CD4-positive, CD25-positive, alpha-beta regulatory T cell (primary cell): ENCODE measurements at places on chromosomes 1 and 21. TPM values are rescaled to one million over a fixed set of nuclear protein-coding genes. Genes with fewer than 3 reads are reported as not detected.

Gene LCE2B
- polyA plus RNA-seq: not detected

Gene VWA1
- not detected for polyA plus RNA-seq

Gene OR6K3
- polyA plus RNA-seq: not detected

Gene C1orf87
- not detected for polyA plus RNA-seq

Gene SLC35F3
- polyA plus RNA-seq: 1.3 TPM

Gene ANXA9
- not detected for polyA plus RNA-seq

DNA sequence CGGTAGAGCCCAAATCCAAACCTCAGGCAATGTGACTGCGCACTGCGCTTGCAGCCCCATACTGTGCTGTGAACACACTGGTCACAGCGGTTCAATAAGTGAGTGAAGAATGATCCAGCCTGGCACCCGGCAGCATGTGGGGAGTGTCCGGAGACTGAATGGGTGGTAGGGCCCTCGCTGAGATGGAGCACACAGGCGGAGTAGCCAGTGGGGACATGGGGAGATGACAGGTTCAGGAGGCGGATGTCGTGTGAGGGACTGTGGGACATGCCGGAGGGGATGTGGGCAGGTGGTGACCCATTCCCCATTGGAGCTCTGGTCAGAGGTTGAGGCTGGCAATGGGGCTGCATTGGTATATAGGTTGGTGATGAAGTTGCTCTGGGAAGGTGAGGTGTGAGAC is 5.6 kb downstream of the SRARP start:
- no peak for DNase-seq

DNA sequence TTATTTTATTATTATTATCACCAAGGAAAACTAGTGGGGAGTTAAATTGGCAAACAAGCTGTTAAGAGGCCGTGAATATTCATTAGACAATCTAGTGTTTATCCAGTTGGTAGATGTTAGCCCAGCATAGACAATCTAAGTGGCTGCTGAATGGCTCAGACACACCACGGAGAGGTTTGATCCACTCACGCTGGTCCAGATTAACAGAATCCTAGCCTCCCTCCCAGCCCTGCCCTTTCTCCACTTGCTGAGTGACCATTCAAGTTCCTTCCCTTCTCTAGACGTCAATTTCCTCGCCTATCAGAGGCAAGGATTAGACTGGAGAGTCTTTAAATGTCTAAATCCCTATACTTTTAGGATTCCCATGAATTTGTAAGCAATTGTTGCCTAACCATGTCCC is 80.1 kb downstream of the RRAGC start:
- DNase-seq: no peak

- DNase-seq: no peak
Observed at GRCh38 chr1:14980621-14981218, 172.8 kb upstream of the TMEM51 start.

DNA sequence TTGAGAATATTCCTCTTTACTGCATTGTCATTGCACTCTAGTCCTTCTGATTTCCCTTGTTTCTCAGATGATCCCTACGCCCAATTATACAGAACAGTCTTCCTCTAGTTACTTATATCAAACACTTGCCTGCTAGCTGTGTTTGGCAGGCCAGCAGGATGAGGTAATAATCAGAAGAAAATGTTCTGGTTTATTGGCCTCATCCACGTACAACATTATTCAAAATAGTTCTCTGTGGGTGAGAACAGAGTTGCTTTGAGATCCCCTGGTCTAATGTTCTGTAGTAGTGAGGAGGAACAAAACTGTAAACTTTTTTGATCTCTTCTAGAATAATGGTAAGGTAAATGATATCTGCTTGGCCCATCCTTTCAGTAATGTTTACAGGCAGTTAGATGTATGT is 22.3 kb upstream of the C1orf105 start:
- no peak for DNase-seq

DNA sequence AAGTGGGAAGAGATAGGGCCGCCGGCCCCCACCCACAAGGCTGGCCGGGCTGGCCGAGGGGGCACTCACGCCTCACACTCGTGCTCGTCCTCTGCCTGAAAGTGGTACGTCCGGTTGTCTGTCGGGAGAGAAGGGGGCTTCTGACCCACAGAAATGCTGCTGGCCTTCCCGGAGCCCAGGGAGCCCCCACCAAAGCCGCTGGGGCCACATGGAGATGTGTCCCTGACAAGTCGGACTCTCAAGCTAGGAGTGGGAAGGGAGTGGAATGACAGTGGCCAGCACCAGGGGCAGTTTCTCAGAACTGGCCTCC is 12.8 kb upstream of the TCEA3 start:
- DNase-seq: no peak

DNA sequence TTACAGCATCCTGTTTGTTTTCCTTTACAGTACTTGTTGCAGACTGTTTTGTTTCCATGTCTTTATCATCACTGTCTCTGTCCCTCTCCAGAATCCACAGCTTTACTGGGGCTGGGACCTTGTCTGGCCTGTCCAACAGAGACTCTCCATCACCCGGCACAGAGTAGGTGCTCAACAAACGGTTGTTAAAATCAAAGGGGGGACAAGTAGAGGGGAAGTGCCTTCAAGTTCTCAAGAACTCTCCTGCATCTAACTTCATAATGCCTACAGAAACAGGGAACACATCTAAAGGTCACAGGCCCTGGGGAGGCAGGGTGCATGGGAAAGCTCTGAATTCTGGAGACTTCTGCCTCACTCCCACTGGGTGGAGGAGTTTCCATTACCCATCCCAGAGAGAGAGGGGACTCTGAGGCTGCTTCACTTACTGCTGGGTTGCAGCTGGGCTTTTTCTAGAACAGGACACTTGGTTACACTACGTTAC is 2.3 kb upstream of the ECE1 start:
- no peak for DNase-seq

DNA sequence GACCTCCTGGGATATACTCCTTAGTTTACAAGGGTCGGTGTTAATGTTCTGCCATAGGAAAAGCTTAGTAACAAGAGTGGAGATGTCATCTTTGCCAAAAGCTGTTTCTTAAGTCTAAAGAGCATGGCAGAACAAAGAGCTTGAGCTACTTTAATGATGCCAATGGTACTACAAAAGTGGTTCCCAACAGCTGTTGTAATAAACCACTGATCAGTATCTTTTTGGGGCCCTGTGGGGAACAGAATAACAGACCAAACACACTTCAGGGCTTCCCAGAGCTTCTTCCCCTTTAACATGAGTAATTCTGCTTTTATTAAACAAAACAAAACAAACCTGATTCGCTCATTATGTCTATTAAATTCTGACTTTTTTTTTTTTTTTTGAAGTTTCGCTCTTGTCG is 116.3 kb downstream of the NCAM2 start:
- DNase-seq: no peak

DNA sequence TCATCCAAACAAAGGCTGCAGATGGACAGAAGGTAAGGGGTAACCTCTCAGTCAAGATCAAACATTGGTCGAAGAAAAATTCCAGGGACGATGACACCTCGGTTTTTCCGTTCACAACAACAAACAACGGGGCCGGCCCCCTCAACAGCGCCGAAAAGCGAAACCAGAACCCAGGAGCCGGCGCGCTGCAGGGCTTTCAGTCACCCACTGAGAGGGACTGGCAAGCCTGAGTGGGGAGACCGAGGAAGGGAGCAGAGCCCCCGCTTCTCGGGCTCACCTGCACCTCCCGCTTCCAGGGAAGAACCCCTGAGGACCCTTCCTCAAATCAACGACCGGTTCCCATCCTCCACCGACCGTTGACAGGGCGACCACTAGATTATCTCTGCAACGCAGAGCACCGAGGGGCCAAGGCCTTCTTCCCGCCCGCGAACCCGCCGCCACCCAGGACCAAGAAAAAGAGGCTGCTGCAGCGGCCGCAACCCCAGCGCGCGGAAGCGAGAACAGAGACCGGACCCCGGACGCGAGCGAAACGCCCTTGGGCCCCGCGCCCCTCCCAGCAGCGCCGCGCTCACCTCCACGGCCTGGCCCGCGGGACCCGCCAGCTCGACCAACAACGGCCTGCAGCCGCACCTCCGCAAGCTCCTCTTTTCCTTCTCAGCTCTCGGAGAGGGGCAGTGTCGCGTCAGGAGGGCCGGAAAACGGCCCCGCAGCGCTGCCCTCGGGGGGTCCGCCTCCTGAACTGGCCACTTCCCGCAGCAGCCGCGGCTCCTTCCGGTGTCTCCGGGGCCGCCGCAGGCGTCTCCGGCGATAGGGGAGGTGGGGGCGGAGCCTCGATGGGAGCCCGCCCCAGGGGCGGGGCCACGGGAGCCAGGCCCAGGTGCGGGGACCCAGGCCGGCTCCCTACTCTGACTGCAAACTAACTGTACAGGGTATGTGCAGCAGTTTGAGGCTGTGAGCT is at the start of gene USP33:
TSS of gene USP33 (minus strand) at position 782 of the 958 bp plus-strand sequence. CDS start 18,155 bp downstream, outside the sequence.
- peak; percentile 89 for DNase-seq

- DNase-seq: no peak
Observed at GRCh38 chr1:43322506-43322905, 15.1 kb upstream of the MPL start.

DNA sequence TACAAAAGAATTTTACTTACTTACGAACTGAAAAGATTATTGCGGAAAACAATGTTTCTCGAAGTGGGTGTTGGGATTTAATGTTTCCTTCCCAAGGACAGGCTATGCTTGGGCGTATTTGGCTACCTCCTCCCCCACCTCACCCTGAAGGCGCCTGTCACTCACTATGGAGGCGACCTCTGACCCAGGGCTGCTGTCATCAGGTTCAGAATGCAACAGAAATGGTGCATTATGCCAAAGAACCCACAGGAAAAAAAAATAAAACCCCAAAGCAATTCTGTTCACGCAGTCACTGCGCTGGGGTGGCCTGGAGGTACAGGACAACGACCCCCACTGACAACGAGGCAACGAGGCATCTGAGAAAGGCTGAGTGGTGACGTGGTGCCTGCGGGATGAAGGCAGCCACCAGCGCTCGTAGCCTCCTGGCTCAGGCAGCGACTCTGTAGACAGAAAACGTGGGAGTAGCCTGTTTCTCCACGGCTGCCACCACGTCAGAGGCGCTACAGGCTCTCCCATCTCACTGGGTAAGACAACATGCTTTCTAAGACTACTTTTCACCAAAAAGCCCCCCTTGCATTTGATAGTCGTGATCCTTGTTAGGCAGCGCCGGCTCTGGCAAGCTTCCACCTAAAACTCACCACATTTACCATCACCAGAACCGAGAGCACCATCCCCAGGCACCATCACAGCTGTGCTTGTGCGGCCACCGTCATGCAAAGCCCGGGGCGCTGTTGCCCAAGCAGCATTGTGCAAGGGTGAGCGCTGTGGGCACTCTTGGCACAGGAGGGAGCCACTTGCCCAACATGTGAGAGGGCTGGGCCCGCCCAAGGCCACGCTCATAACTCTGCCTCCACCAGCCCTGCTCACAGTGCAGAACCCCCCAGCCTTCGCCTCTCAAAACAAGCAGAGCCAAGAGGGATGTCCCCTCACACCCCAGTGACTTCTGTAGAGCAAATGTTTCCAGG is 14.3 kb downstream of the NADK start:
- DNase-seq: no peak

- DNase-seq: no peak
Observed at GRCh38 chr21:36175771-36176565, 19.3 kb downstream of the DOP1B start.

- DNase-seq: no peak
Observed at GRCh38 chr1:187626056-187626455, 797.3 kb downstream of the PLA2G4A start.

DNA sequence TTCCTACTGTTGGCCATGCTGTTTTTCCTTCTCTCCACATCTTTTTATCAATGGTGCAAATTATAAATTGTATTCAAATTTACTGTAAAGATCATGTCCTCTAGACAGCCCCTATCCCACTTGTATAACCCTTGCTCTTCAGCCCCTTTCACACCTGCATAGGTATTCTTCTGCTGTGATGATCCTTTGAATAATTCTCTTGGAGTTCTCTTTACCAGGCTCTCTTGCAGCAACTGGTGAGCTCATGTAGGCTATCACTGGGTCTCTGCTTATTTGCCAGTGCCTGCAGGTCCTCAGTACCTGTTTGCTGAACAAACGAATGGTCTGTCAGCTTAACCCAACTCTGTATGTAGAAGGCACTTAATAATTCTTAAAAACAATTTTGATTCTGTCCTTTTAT is 8.2 kb downstream of the PTPRC start:
- no peak for DNase-seq

DNA sequence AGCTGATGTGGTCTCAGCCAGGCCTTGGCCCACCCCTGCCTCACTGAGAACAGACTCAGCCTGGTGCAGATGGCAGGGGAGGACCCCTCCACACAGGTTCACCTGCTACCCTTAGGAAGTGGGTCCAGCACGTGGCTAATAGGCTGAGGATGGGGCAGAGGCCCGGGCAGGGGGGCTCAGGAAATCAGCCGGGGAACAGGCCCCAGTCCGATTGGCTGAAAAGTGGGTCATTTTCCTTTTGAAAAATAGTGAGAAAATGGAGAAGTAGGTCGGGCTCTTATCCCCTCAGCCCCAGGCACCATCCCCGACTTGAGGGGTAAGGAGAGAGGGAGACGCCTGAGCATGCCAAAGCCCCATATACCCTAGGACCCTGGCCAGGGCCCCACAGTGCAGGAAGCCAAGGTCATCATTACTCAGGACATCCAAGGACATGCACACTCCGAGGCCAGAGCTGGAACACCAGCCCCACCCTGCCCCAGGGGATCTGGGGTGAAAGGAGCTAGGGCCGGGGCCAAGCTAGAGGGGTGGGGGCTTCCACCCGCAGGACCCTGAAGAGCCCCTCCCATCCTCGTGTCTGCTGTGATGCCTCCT is 11.0 kb downstream of the DLGAP3 start:
- no peak for DNase-seq

GRCh38 chr1:199157494-199157893 is 518.7 kb downstream of the PTPRC start:
- DNase-seq: no peak

- no peak for DNase-seq
Observed at GRCh38 chr1:41631154-41631553, 146.7 kb upstream of the EDN2 start.

DNA sequence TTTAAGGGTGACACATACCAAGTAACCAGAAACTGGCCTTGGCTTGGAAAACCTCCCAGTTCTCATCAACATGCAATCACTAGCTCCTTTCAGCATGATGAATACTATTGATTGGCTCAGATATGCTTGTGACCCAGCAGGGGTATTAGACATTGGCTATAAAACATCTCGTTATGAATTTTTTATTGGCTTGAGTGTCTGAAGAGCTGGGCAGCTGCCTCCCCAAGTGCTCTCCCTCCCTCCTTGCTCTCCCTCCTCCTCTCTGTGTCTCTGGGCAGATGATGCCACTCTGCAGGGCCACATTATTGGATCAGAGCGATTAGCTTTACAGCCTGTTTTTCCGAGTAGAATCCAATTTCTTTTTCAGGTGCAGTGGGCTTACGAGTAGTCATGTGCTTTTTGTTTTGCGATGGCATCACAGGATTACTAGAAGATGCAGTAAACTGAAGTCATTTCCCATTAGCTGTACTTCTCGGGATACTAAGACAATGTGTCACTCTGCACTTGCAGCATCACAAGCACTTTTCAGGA is 79.3 kb upstream of the ATF3 start:
- no peak for DNase-seq
